ENCODE measurements at places on chromosomes 3 and 15.

DNA sequence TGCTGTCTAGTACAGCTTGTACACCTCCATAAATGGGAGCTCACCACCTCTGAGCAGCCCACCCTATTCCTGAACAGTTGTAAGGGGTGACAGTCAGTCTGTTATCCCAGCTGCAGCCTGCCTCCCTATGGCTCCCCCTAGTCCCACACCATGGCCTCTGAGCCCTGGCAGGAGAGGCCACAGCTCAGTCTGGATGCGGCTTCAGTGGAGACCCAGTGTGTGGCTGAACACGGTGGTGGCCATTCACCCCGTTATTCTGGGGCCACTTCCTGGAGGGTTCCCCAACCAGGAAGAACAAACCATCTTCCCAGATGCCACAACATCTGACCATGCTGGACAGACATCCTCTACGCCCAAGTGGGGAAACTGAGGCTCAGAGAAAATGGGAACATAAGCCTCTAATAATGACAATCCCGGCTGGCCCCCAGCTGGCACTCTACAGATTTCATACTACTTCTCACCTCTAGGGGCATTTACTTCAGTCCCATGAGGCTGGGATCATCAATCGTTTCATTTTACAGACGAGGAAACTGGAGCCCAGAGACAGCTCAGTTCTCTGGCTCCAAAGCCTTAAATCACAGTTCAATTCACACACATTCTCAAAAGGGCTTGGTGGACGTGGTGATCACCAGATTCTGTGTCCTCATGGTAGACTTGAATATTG is 9.2 kb upstream of the GRIP2 start:
- peak; percentile 25 for DNase-seq

GRCh38 chr3:5607581-5607980 is 420.1 kb downstream of the EDEM1 start:
- no peak for DNase-seq

- DNase-seq: peak; percentile 85
Observed at GRCh38 chr3:159872374-159873109, 116.1 kb upstream of the IL12A start.

- no peak for DNase-seq
Observed at GRCh38 chr3:175222356-175222755, 363.2 kb downstream of the NAALADL2 start.

All from AG10803 (cell line).